ENCODE measurements at places on chromosomes 6 and 20.

- no peak for DNase-seq
These were observed 31.3 kb downstream of the MARCKS start for GRCh38 chr6:113888493-113888892.

- no peak for DNase-seq
These were observed 45.9 kb downstream of the RARS2 start for GRCh38 chr6:87543696-87544473.

- DNase-seq, result no peak
These were observed 36.3 kb downstream of the MTFR2 start for GRCh38 chr6:136213853-136214252.

DNA sequence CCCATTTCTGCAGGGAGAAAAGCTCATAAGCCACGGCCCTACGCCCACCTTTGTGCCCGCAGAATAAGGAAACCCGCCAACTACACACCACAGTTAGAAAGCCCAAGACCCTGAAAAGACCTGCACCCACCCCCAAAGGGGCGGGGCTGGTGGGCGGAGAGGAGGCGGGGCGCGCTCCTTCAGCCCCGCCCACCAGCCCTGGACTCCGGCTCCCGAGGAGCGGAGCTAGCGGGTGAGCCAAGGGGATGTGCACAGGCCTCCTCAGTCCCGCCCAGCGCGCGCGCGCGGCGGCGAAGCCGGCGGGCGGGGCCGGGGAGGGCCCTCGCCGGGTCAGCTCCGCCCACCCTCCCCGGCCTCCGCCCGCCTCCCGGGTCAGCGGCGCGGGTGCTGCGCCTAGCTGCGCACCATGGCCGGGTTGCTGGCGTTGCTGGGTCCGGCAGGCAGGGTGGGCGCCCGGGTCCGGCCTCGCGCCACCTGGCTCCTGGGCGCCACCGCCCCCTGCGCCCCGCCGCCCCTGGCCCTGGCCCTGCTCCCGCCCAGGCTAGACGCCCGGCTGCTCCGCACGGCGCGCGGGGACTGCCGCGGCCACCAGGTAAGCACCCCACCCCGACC, at the start of gene FAM210B:
FAM210B (plus strand) TSS at position 375 of the 612 bp plus-strand sequence; CDS start at position 407, 32 bp downstream.
- peak; percentile 71 for DNase-seq

- no peak for DNase-seq
These were observed 67.7 kb downstream of the PHACTR2 start for GRCh38 chr6:143745166-143746133.

DNA sequence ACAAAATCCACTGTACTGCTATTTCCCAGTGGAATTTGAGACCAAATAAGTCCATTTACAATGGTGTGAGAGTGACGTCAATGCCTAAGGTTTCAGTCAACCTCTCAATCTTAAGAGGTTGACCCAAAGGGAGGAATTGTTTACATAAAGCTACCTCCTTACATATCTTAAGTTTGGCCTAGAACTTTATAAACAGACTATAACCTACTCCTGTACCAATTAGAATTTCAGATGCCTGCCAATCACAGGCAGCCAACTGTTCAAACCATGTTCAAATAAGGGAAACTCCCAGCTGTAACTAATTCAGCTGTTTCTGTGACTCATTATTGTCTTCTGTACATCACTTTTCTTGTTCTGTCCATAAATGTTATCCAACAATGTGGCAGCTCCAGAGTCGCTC, 14.5 kb downstream of the LGSN start:
- no peak for DNase-seq

GRCh38 chr6:11586536-11586935, 49.0 kb downstream of the TMEM170B start:
- DNase-seq, result no peak

- DNase-seq, result no peak
These were observed 10.2 kb downstream of the FOXC1 start for GRCh38 chr6:1619673-1620503.

GRCh38 chr6:143804835-143805239, 38.3 kb upstream of the LTV1 start:
- DNase-seq, result no peak

Measured in effector CD8-positive, alpha-beta T cell (primary cell).